ENCODE measurements at places on chromosomes 13 and 19. TPM values are rescaled to one million over a fixed set of nuclear protein-coding genes. Genes with fewer than 3 reads are reported as not detected.

DNA sequence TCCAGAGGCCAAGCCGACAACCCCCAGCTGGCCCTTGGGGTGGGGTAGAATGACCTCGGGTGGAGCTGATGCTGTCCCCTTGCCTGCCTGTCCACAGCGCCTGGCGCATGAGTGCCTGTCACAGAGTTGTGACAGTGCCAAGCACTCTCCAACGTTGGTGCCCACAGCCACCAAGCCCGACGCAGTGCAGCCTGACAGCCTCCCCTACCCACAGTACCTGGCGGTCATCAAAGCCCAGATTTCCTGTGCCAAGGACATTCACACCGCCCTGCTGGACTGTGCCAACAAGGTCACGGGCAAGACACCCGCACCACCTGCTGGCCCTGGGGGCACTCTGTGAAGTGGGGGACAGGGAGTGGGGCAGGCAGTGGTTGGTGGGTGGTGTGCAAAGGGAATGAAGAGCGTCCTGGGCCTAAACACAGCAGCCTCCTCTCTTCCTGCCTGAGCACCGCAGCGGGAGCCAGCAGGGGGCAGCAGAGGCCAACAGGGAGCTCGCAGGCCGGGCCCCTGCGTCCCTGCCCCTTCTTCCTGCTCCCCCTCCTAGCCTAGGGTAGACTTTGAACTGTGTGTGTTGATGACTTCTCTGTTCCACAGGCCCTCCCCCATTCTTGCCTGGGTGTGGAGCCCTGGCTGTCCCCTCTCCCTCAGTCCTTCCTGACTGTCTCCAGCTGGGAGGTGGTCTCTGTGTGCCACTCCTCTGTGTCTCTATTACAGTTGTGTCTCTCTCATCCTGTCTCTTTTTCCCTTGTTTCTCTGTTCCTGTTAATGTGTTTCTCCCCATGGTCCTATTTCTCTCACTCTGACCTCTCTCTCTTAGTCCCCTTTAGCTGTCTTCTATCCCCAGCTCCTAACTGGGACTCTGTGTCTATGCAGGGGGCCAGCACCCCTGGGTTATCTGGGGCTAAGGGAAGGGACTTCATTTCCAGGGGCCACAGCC is 6.5 kb downstream of the MED29 start:
- peak; percentile 96 for DNase-seq
- H3K27ac ChIP-seq, result peak overlapping the region; percentile 99
- H3K27me3 ChIP-seq, result no peaks in the 10 kb centered on the region
- peak overlapping the region; percentile 8 for H3K4me3 ChIP-seq
- peaks cover 48% of the 10 kb centered on the region for H3K4me1 ChIP-seq

GRCh38 chr19:7301525-7301924 is 7.3 kb upstream of the INSR start:
- peak overlapping the region; percentile 62 for H3K27ac ChIP-seq
- H3K36me3 ChIP-seq, result no peaks in the 10 kb centered on the region
- peaks cover 26% of the 10 kb centered on the region for H3K4me1 ChIP-seq
- no peak overlapping the region for H3K4me3 ChIP-seq
- DNase-seq, result peak; percentile 24

SERP2 gene
- total RNA-seq, result 1.8 TPM

GPI gene
- total RNA-seq, result 112 TPM

TIMM44 gene
- 78.9 TPM for total RNA-seq
